Kidney epithelial cell (primary cell): ENCODE measurements at places on chromosomes 2 and 18.
A peak's percentile ranks its signal among the peaks of the same experiment; 100 is the strongest.

GRCh38 chr2:229231885-229232284 lies 39.2 kb downstream of the PID1 start:
- no peak for DNase-seq

- DNase-seq, result peak; percentile 39
Measured at GRCh38 chr2:68336192-68336591, 16.4 kb upstream of the CNRIP1 start.

GRCh38 chr2:85551698-85552678 lies 9.3 kb downstream of the GGCX start:
- peak; percentile 38 for DNase-seq

GRCh38 chr18:54161267-54161666 lies 63.2 kb downstream of the MBD2 start:
- no peak for DNase-seq

- no peak for DNase-seq
Measured at GRCh38 chr18:13036622-13037320, 45.6 kb downstream of the CEP192 start.

- peak; percentile 21 for DNase-seq
Measured at GRCh38 chr2:152657043-152657442, 60.2 kb downstream of the PRPF40A start.

DNA sequence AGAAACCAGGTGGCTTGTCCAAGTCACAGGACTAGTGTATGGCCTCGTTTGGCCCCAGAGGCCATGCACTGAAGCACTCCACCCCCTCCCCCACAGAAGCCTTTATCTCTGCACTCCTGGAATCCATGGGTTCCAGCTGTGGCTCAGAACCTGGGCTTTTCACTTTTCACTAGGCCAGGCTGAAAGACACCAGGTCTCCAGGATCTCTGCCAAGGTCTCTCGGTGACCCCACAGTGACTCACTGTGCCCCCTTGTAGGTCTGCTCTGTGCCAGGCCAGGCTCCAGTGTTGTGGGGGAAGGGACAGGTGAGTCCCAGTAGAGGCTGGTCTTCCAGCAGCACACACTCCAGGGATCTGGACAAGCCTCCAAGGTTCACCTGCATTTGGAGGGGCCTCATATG lies 31.0 kb upstream of the GLI2 start:
- no peak for DNase-seq

- no peak for DNase-seq
Measured at GRCh38 chr18:79552696-79553095, 126.9 kb upstream of the CTDP1 start.

GRCh38 chr2:158733430-158733755 lies 61.7 kb upstream of the DAPL1 start:
- DNase-seq, result peak; percentile 50
